ENCODE measurements at places on chromosomes 6 and 20.

DNA sequence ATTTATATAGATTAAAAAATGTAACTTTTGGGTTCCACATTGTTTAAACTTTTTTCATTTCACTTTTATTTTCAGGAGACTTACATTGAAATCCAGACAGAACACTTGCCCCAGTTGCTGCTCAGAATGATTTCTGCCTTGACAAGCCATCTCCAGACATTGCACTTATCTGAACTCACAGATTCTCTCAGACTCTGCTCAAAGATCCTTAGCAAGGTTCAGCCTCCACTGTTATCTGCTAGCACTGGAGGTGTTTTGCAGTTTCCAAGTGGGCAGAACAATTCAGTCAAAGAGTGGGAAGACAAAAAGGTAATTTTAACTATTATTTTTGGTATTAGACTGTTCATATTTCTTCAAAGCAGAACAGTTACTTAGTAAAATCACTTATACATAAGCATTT lies 58.0 kb downstream of the DOP1A start:
- ATAC-seq = no peak

GRCh38 chr6:48111575-48111974 lies 578 bp upstream of the PTCHD4 start:
- peak; percentile 74 for ATAC-seq

GRCh38 chr6:3504354-3504753 lies 47.5 kb upstream of the SLC22A23 start:
- ATAC-seq = no peak

GRCh38 chr6:150001295-150002008 lies 23.9 kb downstream of the RAET1L start:
- no peak for ATAC-seq

- no peak for ATAC-seq
These were observed 165.1 kb downstream of the RALGAPA2 start for GRCh38 chr20:20547221-20547875.

DNA sequence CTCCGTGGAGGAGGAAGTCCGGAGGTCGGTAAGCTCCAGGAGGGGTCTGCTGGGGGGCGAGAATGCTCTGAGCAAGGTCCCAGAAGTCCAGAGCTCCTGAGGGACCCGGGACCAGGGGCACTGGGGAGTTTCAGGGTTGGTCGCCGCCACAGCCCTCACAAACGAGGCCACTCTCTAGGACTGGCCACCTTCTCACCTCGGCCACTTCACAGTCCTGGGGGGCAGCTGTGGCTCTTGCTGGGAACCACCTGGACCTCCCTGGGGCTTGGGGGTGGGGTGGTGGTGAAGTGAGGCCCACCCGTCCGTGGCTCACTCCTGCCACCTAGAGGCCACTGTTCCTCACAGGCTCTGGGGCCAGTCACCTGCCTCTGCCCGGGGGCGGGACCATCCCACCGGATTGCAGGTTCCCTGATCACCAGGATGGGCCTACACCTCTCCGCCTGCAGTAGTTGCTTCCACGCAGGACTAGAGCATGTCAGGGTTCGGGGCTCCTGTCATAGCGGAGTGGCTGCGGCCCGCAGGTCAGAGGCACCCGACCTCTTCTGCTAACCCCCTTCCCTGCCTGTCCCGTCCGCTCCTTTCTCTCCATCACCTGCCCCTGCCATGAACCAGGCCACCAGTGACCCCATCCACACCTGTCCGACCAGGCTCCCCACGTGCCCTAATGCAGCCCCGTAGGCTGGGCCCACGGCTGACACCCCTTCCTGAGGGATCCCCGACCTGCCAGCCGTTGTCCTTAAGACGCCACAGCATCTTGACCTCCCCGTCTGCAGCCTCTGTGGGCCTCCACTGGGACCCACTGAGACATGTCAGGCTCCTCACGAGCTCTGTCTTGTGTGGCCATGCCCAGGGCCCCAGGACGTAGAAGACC lies 5.1 kb upstream of the TCEA2 start:
- peak; percentile 52 for ATAC-seq

GRCh38 chr6:107129370-107129925 lies 14.1 kb upstream of the BEND3 start:
- ATAC-seq = no peak

DNA sequence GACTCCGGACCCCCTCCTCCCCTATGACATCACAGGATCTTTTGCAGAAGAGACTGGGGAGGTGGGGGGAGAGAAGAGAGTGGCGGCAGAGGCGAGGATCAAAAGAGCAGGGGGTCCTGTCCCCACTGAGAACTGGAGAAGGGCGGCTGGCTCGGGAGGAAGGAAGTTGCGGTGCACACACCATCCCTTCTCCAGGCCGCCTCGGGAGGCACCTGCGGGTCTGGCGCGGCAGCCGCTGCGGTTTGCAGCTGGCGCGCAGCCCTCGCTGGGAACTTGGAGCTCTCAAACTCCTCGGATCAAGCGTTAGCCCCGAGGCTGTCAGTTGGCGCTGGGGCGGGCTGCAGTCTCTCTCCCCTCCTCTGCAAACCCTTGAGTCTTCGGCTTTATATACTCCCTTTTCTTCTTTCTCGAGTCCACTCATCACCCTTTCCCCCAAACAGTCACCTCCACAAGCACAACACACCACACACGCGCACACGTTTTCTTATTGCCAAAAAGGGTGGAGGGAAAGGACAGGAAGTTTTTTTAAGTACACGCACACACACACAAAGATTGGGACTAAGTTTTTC lies 180.7 kb downstream of the TBXT start:
- ATAC-seq = no peak

DNA sequence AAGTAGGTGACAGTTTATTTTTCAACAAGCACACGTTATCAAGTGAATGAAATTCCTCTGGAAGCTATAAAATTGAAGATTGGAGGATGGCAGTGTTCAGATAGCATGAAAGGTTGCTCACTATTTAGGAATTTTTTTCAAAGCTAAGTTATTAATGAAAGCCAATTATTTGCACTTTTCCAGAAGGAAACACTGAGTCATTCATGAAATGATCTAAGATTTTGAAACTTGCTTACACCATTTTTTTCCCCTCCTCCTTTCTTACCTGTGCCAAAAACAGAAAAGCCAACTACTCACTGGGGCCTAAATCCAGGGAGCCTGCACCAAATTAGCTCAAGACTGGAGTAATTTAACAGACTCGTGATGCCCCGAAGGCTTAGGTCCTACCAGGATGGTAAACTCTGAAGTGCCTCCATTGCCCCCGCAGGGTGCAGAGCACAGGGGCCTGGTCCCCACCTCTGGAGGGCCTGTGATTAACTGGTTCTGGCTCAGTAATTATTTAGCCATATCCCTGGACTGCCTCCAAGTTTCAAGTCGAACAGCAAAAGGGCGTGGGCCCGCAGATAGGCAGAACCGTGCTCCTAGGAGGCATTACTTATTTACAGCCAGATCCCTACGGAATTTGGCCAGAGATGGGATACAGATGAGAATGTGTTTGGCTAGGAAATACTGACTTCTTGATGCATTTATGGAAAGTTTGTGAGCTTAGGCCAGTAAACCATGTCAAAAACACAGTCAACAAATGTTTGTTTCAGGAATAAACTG lies 28.0 kb upstream of the ZNF217 start:
- peak; percentile 80 for ATAC-seq

DNA sequence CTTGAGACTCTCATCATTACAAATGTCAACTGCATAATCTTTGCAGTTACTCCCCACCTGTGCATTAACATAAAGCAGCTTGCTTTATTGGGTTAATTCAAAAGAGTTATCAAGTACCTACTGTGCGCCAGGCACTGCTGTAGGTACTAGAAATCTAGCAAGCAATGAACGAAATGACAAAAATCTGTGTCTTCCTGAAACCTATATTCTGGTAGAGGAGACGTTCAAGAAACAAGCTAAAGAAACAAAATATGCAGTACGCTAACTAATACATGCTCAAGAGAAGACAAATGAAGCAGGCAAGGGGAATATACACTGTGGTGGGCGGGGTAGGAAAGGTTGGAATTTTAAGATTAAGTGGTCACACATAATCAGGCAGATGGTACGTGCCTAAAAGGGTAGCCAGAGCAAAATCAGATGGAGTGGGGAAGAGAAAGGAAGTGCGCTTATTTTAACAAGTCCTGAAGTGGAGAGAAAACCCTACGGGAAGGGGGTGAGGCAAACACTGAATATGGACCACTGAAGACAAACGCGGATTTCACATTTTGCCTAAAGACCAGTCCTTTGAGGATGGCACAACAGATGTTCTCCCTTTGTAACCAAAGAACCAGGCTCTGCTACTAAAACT lies 1.2 kb downstream of the ELOVL2 start:
- ATAC-seq = no peak

- peak; percentile 79 for ATAC-seq
These were observed 5.5 kb upstream of the NTSR1 start for GRCh38 chr20:62702895-62703852.

DNA sequence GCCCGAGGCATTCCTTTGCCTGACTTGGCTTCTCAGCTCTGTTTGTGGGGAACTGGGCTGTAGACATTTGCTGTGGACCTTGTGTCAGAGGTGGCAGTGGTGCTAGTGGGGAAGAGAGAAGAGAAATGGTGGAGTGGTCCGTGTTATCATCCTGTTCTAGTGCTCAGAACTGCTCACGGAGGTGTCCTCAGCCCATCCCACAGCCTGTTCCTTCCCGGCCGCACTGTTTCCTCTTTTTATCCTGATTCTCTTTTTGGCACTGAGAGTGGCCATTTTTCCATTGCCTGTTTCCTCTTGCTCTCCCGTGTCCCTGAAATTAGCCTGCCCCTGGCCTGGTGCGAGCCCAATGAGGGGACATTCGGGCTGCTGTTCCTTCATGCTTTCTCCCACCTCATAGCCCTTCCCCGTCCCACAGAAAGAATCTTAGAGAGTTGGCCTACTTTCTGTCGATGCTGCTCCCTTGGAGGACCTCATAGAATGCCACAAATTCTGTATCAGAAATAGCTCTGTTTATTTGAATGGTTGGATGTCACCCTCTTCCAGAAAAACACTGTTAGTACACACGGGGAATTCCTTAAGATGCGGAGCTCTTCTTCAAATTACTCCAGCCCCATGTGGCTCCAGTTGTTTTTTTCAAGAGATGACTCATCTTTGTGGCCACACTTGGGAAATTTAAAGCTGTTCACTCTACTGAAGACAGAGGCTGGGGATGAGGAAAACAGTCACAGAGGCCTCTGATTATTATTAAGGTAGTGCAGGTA lies 26.1 kb downstream of the FARS2 start:
- no peak for ATAC-seq

- ATAC-seq = no peak
These were observed 229.6 kb downstream of the SAMD5 start for GRCh38 chr6:147738099-147738498.

Measured in esophagus mucosa (tissue), 1 donor.